ENCODE measurements at places on chromosomes 4 and X.

GRCh38 chr4:16082041-16082425 lies 1.8 kb downstream of the PROM1 start:
- DNase-seq: no peak

GRCh38 chr4:165563851-165564250 lies 185.0 kb downstream of the CPE start:
- DNase-seq: no peak

DNA sequence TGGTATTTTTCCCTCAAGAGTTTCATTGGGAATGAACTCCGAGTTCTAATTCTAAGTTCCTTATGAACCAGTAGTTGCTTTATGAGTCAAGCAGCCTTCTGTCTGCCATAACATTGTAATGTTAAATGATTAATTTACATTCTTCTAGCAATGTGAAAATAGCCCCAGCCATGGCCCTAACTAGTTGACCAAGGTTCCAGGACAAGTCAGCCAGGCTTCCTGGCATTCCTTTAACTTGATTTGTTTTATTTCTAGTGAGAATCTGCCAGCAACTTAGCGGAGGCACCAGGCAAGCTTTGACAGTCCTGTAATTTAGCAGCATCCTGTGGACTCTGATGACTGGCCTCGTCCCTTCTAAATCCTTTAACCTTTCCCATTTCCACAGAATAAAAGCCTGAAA lies 69.0 kb downstream of the GLRA2 start:
- no peak for DNase-seq

GRCh38 chr4:8819019-8819418 lies 52.6 kb downstream of the HMX1 start:
- no peak for DNase-seq

GRCh38 chr4:184448141-184448540 lies 26.2 kb downstream of the IRF2 start:
- no peak for DNase-seq

DNA sequence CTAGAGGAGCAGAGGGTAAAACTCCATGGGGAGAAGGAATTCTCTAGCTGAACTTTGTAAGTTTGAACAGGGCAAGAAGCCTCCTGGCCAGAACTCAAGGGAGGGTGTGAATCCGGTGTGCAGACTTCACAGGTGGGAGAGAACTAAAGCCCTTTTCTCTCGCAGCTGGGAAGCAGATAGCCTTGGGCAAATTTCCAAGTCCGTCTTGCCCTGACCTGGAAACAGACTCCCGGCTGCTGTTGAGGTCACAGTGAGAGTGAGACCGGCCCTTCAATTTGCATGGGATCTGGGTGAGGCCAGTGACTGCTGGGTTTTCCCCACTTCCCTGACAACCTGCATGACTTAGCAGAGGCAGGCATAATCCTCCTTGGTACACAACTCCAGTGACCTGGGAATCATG lies 94.5 kb upstream of the ZNF827 start:
- DNase-seq: no peak

DNA sequence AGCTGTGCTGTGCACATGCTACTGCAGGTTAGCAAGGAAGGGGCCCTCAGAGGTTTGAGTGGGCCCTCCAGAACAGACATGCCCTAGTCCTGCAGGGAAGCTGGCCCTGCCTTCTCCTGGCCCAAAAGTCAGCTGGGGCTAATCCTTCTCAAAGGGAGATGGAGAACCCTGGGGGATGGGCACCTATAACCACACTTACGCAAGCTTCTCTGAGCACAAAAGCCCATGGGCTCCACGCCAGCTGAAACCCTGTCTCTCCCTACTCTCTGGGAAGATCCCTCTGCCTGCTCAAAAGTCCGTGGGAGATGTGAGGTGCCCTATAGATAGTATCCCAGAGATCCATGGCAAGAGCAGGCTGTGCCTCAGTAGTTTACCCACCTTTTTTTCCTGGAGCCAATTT lies 58.9 kb upstream of the DKK2 start:
- no peak for DNase-seq

- DNase-seq: no peak
Observed at GRCh38 chr4:7391637-7392437, 42.9 kb downstream of the PSAPL1 start.

All from muscle of back (tissue), 13 donors.